Type B pancreatic cell (in vitro differentiated cells): ENCODE measurements at places on chromosomes 7 and 10. TPM values are rescaled to one million over a fixed set of nuclear protein-coding genes. Genes with fewer than 3 reads are reported as not detected.
A peak's percentile ranks its signal among the peaks of the same experiment; 100 is the strongest.

GRCh38 chr7:5320802-5321396 is 38.2 kb downstream of the SLC29A4 start:
- no peak for DNase-seq

- no peak for DNase-seq
These were observed 38.9 kb downstream of the UNC5B start for GRCh38 chr10:71251319-71251718.

DNA sequence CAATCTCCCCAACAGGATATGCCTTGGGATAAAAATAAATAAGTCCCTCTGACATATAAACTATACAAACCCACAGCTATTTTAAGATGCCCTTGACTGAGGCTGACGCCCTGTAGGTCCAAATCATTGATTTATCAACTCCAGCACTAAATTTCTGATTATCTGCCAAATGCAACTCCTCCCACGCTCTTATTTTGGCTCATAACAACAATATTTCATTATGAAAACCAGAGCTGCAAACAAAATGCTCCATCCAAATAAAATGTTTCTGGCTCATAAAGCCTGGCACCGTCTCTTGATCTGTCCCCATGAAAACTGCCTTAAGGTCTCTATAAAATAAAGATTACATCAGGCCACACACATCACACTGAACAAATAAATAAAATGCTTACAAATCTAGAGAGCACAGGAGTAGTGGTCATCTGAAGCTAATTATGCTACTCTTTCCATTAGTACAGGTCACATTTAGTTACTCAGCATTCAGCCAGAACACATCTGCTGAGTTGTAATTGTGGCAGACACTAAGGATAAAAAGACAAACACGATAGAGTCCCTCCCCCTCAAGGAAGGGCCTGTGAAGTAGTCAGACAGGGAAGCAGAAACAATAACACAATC is 28.8 kb downstream of the CACUL1 start:
- DNase-seq, result no peak

GRCh38 chr7:155744971-155745683 is 67.1 kb downstream of the SHH start:
- no peak for DNase-seq

- DNase-seq, result no peak
These were observed 49.1 kb upstream of the C1QL3 start for GRCh38 chr10:16570731-16571130.

DNA sequence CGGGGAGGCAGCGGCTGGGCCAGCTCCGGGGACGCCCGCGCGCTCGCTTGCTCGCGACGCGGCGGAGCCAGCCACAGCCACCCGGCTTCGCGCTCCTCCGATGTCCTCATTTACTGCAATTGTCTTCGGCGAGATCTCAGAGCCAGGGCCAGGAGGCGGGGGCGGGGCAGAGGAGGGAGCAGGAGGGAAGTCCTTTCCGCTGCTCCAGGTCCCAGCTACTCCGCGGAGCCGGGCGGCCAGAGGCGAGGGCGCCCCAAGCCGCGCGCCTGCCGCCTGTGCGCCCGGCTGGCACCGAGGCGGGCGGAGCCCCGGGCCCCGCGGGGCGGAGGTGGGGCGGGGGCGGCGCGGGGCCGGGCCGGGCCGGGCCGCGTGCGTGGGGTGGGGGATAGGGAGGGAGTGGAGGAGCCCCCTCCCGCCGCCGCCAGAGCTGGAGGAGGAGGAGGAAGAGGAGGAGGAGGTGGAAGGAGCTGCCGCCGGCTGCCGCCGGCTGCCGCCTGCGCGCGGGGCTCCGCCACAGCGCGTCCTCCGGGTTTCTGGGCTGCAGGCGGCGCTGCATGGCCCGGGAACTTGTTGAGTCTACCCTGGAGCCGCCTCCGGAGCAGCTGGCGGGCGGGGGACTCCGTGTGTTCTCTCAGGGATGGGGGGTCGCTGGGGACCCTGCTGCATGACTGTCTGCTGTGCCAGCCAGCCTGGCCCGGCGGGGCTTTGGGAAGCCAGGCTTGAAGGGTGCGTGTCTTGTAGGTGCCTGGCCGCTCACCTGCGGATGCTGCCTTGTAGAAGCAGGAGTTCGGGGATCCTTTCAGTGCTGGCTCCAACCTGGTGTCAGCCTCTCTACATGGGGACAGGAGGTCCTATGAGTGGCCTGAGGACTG is at the start of gene INSYN2A:
Gene INSYN2A, minus strand, starts transcription at position 310 of the 872 bp plus-strand sequence. CDS start 20,196 bp downstream, outside the sequence.
- no peak for DNase-seq

DNA sequence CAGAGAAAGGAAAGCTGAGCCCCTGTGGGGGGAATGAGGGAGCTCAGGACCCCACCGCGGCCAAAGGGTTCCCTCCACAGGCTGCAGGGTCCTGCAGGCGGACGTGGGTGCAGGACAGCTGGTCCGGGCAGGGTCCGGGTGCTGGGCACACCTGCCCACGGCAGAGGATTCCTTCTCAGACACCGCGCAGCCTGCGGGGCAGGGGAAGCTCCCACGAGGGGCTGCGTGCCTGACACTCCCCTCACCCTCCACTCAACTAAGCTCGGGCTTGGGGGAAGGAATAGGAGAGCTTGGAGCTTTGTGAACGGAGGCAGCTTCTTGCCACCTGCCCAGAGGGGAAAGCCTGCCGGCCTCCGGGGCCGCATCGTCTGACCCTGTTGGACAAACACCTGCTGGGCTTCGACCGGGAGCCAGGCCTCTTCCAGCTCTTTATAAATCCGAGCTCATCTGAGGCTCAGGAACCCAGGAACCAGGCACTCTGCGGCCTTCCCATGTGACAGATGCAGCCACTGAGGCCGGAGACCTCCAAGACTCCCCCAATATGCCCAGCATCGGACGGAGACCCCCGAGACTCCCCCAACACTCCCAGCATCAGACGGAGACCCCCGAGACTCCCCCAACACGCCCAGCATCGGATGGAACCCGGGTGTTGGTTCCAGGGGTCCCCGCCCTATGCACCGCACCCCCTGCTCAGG is 97.3 kb downstream of the PDGFA start:
- DNase-seq, result no peak

- DNase-seq, result no peak
These were observed 35.8 kb downstream of the MINDY3 start for GRCh38 chr10:15824498-15824897.

GRCh38 chr7:152894295-152895170 is 135.0 kb downstream of the ACTR3B start:
- DNase-seq, result no peak

GRCh38 chr10:31657434-31657872 is 271.2 kb downstream of the ARHGAP12 start:
- no peak for DNase-seq

GRCh38 chr10:111835574-111835973 is 348.0 kb downstream of the GPAM start:
- DNase-seq, result no peak

- no peak for DNase-seq
These were observed 41.9 kb downstream of the DPCD start for GRCh38 chr10:101629837-101630632.

DNA sequence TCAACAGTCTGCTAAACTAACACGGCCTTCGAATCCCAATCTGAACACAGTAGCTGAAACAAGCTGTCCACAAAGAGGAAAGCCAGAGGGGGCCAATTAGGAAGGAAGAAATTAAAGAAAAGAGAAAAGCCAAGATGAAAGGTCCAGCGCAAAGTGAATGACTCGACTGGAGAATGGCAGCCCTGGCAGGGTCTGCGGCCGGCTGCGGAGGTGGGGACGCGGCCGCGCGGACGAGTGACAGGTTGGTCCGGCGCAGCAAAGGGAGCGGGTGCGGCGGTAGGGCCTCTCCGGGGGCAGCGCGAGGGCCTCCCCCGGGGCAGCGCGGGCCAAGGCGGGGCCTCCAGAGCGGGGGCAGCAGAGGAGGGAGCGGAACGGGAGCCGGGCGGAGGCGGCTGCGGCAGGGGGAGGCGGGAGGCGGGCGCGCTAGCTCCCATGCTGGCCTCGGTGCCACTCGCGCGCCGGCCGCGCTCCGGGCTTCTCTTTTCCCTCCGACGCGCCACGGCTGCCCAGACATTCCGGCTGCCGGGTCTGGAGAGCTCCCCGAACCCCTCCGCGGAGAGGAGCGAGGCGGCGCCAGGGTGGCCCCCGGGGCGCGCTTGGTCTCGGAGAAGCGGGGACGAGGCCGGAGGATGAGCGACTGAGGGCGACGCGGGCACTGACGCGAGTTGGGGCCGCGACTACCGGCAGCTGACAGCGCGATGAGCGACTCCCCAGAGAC is at the start of gene VWC2:
Gene VWC2, plus strand, starts transcription at position 421 of the 718 bp plus-strand sequence. CDS start 1,798 bp downstream, outside the sequence.
- no peak for DNase-seq

DNA sequence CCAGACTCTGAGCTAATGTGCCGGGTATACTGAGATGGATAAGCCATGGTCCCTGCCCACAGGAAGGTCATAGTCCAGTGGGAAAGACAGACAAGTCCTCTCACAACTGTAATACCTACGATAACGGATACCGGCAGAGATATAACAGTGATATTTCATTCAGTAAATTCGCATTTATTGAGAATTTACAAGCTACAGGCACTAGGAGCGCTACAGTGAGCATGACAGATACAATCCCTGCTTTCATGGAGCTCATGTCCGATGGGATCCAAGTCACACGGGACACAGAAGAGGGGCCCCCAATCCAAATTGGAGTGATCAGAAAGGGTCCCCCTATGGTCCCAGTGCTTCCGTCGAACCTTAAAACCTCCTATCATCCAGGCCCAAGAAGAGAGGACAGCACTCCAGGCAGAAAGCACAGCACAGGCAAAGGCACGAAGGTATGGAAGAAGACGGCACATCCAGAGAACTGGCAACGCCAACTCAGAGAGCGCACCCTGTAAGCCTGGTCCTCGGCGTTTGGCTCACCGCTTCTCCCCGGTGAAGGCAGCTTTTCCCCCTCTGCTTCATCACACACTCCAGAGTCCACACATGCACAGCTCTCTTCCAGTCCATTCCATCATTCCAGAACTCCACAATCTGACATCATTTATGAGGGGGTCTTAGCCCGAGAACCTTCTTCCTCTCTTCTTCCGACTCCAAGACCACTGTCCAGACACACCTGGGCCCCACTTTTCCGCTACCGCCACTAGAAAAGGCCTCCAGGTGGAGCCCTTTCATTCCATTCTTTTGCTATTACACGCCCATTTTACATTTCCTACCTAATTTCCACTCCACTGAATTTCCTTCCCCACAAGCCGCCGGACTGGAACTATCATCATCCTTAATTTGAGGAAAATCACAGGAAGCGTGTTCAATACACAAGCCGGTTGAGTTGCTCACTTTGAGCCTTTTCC is 47.8 kb upstream of the NKX2-3 start:
- DNase-seq, result no peak

- peak; percentile 62 for DNase-seq
These were observed 35.4 kb downstream of the DRGX start for GRCh38 chr10:49360271-49361177.

GRCh38 chr10:78974617-78975317 is 94.0 kb upstream of the ZMIZ1 start:
- no peak for DNase-seq

GRCh38 chr10:84310470-84310869 is 17.9 kb upstream of the CCSER2 start:
- DNase-seq, result no peak

DNA sequence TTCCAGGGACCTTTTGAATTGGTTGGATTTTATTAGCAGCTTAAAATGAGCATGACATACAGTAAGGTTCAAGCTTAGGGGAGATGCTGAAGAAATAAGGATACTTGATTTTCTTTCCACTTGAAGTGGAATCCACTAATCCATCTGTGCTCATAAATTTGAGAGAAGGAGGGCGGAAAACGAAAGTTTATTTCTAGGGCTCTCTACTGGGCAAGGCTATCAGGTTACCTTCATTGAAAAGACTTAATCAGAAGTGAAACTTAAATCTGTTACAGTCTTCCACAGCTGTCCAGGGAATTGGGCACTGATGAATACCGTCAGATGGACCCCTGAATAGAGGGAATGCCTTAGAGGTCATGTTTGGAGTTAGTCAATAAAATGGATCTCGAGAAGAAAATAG is 21.8 kb downstream of the AUTS2 start:
- DNase-seq, result no peak

GRCh38 chr10:102758240-102758932 is 14.6 kb downstream of the WBP1L start:
- DNase-seq, result no peak

- no peak for DNase-seq
These were observed 610.6 kb upstream of the NRP1 start for GRCh38 chr10:33945051-33945450.

GRCh38 chr7:158106272-158106671 is 481.4 kb downstream of the PTPRN2 start:
- no peak for DNase-seq

DNA sequence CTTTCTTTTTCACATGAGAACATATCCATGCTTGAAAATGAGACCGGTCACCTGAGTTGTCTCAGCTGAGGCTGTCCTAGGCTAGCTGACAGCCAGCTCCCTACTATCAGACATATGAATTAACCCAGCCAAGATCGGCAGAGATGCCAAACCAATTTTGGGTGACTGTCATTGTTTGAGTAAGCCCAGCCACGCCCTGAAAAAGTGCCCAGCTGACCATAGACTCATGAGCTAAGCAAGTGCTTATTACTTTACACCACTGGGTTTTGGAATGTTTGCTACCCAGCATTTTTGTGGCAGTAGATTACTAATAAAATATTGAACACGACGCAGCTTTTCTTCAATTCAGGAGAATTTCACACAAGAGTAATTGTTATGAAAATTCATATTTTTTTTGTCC is 265.2 kb upstream of the LYZL1 start:
- DNase-seq, result no peak

DNA sequence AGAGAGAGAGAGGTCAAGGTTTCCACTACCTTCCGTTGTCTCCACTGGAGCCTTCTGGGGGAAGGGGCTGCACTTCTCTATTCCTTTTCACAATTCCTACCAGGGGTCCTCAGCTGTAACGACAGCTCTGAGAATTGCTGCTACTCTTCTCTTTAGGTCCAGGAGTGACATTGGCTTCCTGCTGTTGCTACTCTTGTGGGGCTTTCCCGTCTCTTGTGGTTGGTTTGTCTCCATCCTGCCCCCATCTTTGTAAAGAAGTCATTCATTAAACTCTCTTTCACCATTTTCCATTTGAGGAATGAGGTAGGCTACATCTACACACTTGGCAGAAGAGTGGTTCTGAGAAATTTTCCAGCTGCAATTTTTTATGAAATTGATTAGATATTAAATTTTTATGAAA is 238.8 kb upstream of the LYZL1 start:
- DNase-seq, result no peak

Gene AKR1C8
- total RNA-seq, result 0.89 and 1.00 TPM in 2 replicates

Gene MAT1A
- 0.12 and 0.63 TPM in 2 replicates for total RNA-seq

Gene UBTD1
- 11.6 and 16.1 TPM in 2 replicates for total RNA-seq

Gene GHRHR
- not detected in 2 replicates for total RNA-seq

Gene CALHM3
- 3.3 and 20.3 TPM in 2 replicates for total RNA-seq
